ENCODE measurements at places on chromosomes 16 and 17. TPM values are rescaled to one million over a fixed set of nuclear protein-coding genes. Genes with fewer than 3 reads are reported as not detected.

GRCh38 chr17:17790637-17791464 is 45.9 kb downstream of the SREBF1 start:
- H3K27ac ChIP-seq, result no peak overlapping the region
- H3K27me3 ChIP-seq, result no peaks in the 10 kb centered on the region
- H3K4me1 ChIP-seq, result peaks cover 56% of the 10 kb centered on the region
- no peak overlapping the region for H3K4me3 ChIP-seq
- no peak for DNase-seq
- no peaks in the 10 kb centered on the region for H3K36me3 ChIP-seq

- no peaks in the 10 kb centered on the region for H3K4me1 ChIP-seq
- no peak overlapping the region for H3K27ac ChIP-seq
- H3K27me3 ChIP-seq, result no peaks in the 10 kb centered on the region
- no peak for DNase-seq
Observed at GRCh38 chr17:33459078-33459940, 166.2 kb upstream of the ASIC2 start.

HSD11B2 gene
- polyA plus RNA-seq, result 2.8 TPM

DNA sequence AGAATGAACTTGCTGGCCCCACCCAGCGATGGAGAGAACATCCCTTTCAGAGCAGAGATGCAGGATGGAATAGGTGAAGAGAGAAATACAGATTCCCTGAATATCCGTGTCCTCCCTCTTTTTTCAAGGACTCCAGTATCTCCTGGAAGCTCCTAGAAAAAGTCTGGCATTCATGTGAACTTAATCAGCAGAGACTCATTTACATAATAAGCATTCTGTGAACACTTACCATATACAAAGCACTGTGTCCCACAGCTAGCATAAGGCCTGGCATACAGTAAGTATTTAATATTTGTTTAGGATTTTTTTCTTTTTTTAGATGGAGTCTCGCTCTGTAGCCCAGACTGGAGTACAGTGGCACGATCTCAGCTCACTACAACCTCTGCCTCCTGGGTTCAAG is 208.5 kb upstream of the RPL38 start:
- DNase-seq, result no peak
- H3K36me3 ChIP-seq, result no peaks in the 10 kb centered on the region
- no peak overlapping the region for H3K4me3 ChIP-seq

GRCh38 chr16:73064212-73064993 is 16.5 kb upstream of the ZFHX3 start:
- DNase-seq, result no peak
- peaks cover 94% of the 10 kb centered on the region for H3K4me1 ChIP-seq
- no peak overlapping the region for H3K4me3 ChIP-seq
- peaks cover 60% of the 10 kb centered on the region for H3K27me3 ChIP-seq
- no peaks in the 10 kb centered on the region for H3K36me3 ChIP-seq

- no peak overlapping the region for H3K27ac ChIP-seq
- DNase-seq, result no peak
- no peaks in the 10 kb centered on the region for H3K36me3 ChIP-seq
- no peaks in the 10 kb centered on the region for H3K27me3 ChIP-seq
Observed at GRCh38 chr16:57944970-57945739, 25.8 kb downstream of the CNGB1 start.

DNA sequence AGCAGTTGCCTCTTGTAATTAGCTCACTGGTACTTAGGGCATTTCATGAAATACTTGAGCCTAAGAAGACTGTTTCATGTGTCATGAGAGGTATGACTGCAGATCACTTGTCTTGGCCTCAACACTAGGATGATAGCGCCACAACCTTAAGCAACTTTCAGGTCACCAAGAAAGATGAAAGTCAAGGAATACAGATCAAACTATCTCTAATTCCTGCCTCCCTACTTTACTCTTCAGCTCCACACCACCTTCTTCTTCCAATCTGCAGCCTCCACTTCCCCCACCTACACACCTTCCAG is 28.0 kb downstream of the GNA13 start:
- no peak overlapping the region for H3K4me3 ChIP-seq
- no peaks in the 10 kb centered on the region for H3K36me3 ChIP-seq
- peak overlapping the region; percentile 68 for H3K27ac ChIP-seq
- H3K4me1 ChIP-seq, result peaks cover 97% of the 10 kb centered on the region
- H3K27me3 ChIP-seq, result no peaks in the 10 kb centered on the region
- DNase-seq, result no peak

NTN3 gene
- not detected for polyA plus RNA-seq

GRCh38 chr16:72404299-72404698 is 232.3 kb upstream of the PMFBP1 start:
- no peak for DNase-seq
- no peaks in the 10 kb centered on the region for H3K4me1 ChIP-seq
- H3K4me3 ChIP-seq, result no peak overlapping the region
- no peaks in the 10 kb centered on the region for H3K27me3 ChIP-seq
- H3K27ac ChIP-seq, result no peak overlapping the region

DNA sequence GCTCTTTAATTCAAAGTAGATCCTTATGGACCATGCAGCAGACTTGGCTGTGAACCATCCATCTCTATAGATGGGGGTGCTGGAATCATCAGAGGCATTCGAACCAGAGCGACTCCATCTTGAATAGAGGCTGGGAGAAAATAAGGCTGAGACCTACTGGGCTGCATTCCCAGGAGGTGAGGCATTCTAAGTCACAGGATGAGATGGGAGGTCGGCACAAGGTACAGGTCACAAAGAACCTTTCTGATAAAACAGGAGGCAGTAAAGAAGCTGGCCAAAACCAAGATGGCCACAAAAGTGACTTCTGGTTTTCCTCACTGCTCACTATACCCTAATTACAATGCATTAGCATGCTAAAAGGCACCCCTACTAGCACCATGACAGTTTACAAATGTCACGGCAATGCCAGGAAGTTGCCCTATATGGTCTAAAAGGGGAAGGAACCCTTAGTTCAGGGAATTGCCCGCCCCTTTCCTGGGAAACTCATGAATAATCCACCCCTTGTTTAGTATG is 89.2 kb upstream of the BRD7 start:
- no peak overlapping the region for H3K4me3 ChIP-seq
- H3K4me1 ChIP-seq, result no peaks in the 10 kb centered on the region
- no peaks in the 10 kb centered on the region for H3K27me3 ChIP-seq
- no peak overlapping the region for H3K27ac ChIP-seq

GRCh38 chr17:10613775-10614513 is 43.2 kb downstream of the MYH3 start:
- no peak overlapping the region for H3K4me3 ChIP-seq
- H3K27me3 ChIP-seq, result no peaks in the 10 kb centered on the region
- H3K4me1 ChIP-seq, result no peaks in the 10 kb centered on the region
- no peak overlapping the region for H3K27ac ChIP-seq
- no peak for DNase-seq

DNA sequence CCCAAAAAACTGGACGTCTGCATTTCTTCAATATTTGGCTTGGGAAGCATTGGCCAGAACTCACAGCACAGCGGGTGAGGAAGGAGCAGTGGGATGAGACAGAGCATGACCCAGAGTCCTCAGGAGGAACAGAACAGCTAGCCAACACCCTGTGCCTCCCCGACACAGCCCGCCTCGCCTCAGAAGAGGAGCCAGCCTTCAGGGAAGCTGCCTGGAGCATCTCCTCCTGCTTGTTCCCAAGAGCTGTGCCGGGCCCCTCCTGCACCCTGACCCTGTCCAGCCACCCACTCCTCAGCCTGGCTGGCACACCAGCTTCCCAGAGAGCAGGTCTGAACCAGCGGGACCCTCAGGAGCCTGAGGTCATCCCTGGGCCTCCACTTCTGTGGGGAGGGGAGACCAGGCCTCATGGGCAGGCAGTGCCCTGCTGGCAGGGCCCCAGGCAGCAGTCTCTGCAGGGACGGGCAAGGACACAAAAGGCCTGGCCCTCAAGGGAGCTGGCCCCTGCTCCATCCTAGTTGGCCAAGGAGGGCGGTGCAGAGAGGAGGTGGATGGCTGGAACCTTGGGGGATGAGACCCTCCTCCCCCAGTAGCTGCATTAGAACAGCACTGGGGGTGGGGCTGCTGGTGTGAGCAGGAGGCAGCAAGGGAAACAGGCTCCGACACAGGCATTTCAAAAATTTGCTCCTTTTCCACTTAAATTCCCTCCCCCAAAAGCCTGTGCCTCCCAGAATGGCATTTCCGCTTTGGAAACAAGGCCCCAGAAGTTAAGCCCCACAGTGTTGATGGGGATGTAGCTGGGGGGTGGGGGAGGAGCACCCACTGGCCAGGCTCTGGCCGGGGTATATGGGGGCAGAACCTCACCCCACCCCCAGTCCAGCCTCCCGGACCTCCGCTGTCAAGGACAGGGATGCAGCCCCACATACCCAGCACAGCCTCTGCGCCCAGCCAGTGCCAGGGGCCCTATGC is 1.8 kb upstream of the BCAR1 start:
- peak overlapping the region; percentile 86 for H3K27ac ChIP-seq
- H3K36me3 ChIP-seq, result no peaks in the 10 kb centered on the region
- DNase-seq, result peak; percentile 74
- H3K27me3 ChIP-seq, result peaks cover 25% of the 10 kb centered on the region
- no peak overlapping the region for H3K4me3 ChIP-seq

- H3K36me3 ChIP-seq, result no peaks in the 10 kb centered on the region
- no peaks in the 10 kb centered on the region for H3K4me1 ChIP-seq
- DNase-seq, result no peak
- H3K27ac ChIP-seq, result no peak overlapping the region
- no peaks in the 10 kb centered on the region for H3K27me3 ChIP-seq
Observed at GRCh38 chr16:78641433-78641832, 542.0 kb downstream of the WWOX start.

- no peaks in the 10 kb centered on the region for H3K27me3 ChIP-seq
- peak overlapping the region; percentile 6 for H3K4me3 ChIP-seq
- peak overlapping the region; percentile 85 for H3K27ac ChIP-seq
- H3K4me1 ChIP-seq, result peaks cover 42% of the 10 kb centered on the region
- peak; percentile 70 for DNase-seq
- H3K36me3 ChIP-seq, result no peaks in the 10 kb centered on the region
Observed at GRCh38 chr17:17044846-17045561, 2.7 kb downstream of the MPRIP start.

PERCC1 gene
- polyA plus RNA-seq, result not detected

OR2C1 gene
- 0.08 TPM for polyA plus RNA-seq

OR1F1 gene
- not detected for polyA plus RNA-seq

STX1B gene
- polyA plus RNA-seq, result 1.2 TPM
